ENCODE measurements at places on chromosomes 3 and 15. TPM values are rescaled to one million over a fixed set of nuclear protein-coding genes. Genes with fewer than 3 reads are reported as not detected.

UROC1 gene
- total RNA-seq = not detected

GOLGA6L2 gene
- total RNA-seq = not detected

ITIH1 gene
- total RNA-seq = not detected

ST8SIA2 gene
- not detected for total RNA-seq

OR5H2 gene
- not detected for total RNA-seq

PCSK6 gene
- 0.73 TPM for total RNA-seq

ATP13A5 gene
- not detected for total RNA-seq

NANOGP8 gene
- not detected for total RNA-seq

PIF1 gene
- 6.2 TPM for total RNA-seq

MFGE8 gene
- 327 TPM for total RNA-seq

MAGEF1 gene
- 22.5 TPM for total RNA-seq

SCN11A gene
- total RNA-seq = 0.15 TPM

P4HTM gene
- 23.0 TPM for total RNA-seq

All from cardiac ventricle fibroblast (primary cell).